ENCODE measurements at places on chromosomes 3 and 15.

GRCh38 chr15:50256188-50257041, 9.1 kb downstream of the HDC start:
- DNase-seq = no peak

DNA sequence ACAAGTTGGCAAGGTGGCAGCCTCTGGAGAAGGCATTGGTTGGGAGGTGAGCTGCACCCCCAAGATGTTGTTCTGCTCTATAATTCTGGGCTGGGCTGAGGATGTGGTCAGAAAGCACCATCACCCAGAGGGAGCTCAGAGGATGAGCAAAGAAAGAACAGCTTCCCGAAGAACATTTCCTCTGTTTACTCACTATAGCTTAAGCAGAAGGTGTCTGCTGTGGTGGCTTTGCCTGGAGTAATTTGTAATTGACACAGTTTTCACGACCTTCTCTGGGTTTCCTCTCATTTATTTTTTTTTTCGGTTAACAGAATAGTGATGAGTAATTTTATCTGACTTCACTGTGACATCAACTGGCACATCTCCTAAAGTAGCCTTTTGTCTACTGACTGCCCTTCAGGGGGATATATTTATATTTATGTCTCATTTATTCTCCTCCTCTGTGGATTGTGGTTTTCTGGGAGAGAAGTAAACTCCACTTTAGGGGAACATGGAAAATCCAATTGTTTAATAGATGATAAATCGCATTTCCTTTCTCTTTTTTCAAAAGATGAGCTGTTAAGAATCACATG, 49.5 kb upstream of the ABHD17C start:
- no peak for DNase-seq

- DNase-seq = no peak
Observed at GRCh38 chr3:139940622-139941021, 5.6 kb downstream of the CLSTN2 start.

DNA sequence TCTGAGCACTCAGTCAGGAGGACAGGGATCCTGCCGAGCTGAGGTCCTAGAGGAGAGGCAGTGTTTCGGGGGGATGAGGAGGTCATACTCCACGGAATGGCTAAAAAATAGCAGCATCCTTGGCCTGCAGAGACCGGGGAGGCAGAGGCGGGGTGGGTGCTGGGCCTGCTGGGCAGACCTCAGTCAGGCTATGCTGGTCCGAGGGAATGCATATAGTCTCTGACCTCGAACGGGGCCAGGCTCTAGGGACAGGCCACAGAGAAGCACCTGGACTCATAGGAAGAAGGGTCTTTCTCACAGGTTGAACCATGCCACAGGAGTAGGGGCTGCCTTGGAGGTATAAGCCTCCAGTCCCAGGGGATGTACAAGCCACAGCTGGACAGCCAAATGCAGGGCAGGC, 14.0 kb upstream of the SKIC8 start:
- no peak for DNase-seq

GRCh38 chr3:119586733-119587172, 7.5 kb downstream of the ADPRH start:
- no peak for DNase-seq

DNA sequence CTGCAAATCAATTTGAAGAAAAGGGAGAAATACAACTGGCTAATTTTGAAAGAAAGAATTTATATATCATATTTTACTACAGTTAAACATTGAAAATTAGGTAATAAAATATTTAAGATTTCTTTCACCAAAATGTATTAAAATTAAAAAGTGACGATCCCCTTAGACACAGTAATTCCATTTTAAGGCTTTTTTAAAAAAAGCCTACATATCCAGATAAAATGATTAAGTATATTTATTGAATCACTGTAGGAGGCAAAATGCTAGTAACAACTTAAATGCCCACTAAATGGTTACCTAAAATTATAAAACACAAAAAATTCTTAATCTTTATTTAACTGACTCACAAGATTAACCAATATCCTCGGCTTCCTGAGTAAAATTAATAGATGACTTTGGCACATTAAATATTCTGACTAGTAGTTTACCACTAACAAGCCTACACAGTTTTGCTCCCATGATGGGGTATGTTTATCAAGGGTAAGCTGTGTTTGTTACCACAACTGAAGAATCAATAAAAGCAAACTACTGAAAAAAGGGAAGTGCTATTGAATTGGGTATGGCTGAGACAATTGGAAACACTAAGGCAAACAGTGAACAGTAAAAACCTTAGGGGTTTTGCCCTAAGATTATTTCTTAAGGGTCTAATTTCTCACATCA, 28.4 kb downstream of the ANKRD28 start:
- no peak for DNase-seq

Data from coronary artery (tissue), 2 donors.